ENCODE measurements at places on chromosomes 2 and 18. TPM values are rescaled to one million over a fixed set of nuclear protein-coding genes. Genes with fewer than 3 reads are reported as not detected.

- H3K36me3 ChIP-seq = peaks cover 11% of the 10 kb centered on the region
- no peak for DNase-seq
- peaks cover 23% of the 10 kb centered on the region for H3K4me1 ChIP-seq
- no peak overlapping the region for H3K27ac ChIP-seq
Observed at GRCh38 chr2:221524158-221524557, 47.9 kb downstream of the EPHA4 start.

DNA sequence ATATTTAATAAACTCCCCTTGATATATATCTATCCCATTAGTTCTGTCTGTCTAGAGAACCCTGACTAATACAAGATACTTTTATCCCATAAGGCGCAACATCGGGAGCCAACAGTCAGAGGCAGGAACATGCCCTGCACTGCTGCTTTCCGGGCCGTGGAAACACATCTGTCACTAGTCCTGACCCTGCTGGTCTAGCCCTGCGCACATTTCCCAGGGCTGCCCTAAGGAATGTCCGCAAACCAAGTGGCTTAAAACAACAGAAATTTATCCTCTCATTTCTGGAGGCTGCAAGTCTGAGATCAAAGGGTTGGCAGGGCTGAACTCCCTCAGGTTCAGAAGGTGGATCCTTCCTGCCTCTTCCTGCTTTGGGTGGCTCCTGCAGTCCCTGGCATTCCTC is 114.2 kb upstream of the TPO start:
- H3K27me3 ChIP-seq = no peaks in the 10 kb centered on the region
- DNase-seq = no peak
- peaks cover 2% of the 10 kb centered on the region for H3K4me1 ChIP-seq
- H3K4me3 ChIP-seq = no peak overlapping the region

DNA sequence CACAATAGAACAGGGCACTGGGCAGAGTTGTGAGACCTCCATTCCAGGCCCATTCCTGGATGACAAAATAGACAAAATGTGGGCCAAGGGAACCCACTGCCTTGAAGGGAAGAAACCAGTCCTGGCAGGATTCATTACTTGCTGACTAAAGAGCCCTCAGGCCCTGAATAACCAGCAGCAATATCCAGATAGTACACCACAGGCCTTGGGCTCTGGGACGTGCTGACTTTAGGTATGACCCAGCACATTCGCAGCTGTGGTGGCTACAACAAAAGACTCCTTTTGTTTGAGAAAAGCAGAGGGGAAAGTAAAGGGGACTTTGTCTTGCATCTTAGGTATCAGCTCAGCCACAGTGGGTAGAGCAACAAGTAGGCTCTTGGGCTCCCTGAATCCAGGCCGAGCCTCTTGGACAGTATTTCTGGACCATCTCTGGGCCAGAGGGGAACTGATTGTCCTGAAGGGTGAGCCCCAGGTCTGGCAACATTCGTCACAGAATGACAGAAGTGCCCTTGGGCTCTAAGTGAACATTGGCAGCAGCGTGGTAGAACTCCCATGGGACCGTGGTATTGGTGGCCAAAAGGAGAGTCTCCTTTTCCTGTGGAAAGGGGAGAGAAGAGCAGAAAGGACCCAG is 89.9 kb upstream of the CD226 start:
- no peaks in the 10 kb centered on the region for H3K27me3 ChIP-seq
- H3K36me3 ChIP-seq = peaks cover 56% of the 10 kb centered on the region
- H3K4me1 ChIP-seq = no peaks in the 10 kb centered on the region
- no peak overlapping the region for H3K4me3 ChIP-seq
- no peak for DNase-seq
- no peak overlapping the region for H3K27ac ChIP-seq

Gene EGR4
- not detected for total RNA-seq

DNA sequence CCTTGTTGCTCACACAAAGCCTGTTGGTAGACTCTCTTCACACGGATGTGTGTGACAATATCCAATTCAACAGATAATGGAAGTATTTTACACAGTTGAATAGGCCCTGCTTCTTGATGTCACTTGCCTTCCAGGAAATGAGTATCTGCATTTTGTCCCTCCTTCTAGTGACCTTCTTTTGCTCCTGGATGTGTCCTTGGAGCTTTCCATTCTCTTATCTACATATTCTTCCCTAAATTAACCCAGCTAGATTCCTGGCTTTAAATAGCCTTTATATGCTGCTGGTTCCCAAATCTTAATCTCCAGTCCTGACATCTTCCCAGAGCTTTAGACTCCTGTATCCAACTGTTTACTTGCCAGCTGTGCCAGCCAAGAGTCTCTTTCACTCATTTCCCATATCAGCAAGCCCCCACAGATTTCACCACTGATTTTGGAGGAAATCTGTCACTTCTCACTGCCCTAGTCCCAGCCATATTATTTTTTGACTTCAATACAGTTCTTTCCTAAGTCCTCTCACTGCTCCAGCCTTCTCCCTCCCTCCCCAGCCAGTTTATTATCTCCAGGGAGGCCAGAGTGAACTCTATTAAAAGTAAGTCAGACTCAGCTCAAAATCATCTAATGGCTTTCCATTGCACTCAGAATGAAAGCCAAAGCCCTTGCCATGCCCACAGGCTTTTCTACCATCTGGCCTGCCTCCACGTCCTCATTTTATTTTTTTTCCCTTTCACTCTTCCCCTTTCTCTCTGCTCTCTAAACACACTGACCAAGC is 170.0 kb downstream of the PDE11A start:
- no peak overlapping the region for H3K4me3 ChIP-seq
- DNase-seq = no peak
- no peak overlapping the region for H3K27ac ChIP-seq
- H3K4me1 ChIP-seq = peaks cover 1% of the 10 kb centered on the region
- H3K27me3 ChIP-seq = peaks cover 3% of the 10 kb centered on the region

DNA sequence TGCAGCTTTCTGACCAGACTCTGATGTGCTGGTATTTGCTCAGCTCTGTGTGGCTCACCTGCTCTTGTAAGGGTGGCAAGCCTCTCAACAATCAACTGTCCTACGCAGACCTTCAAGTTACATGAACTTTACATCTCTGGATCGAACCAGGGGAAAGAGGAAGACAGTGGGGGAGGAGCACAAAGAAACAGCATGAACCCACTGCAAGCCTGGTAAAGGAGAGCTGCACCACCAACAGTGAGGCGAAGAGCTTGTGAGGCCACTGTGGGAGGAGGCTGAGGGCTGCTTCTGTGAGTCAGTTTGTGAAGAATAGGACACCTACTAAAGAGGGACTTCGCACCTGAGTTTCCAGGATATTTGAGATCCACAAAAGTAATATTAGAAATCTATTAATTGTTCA is 18.8 kb upstream of the FAM110C start:
- H3K27ac ChIP-seq = no peak overlapping the region
- no peaks in the 10 kb centered on the region for H3K36me3 ChIP-seq
- H3K4me3 ChIP-seq = no peak overlapping the region
- DNase-seq = no peak

DNA sequence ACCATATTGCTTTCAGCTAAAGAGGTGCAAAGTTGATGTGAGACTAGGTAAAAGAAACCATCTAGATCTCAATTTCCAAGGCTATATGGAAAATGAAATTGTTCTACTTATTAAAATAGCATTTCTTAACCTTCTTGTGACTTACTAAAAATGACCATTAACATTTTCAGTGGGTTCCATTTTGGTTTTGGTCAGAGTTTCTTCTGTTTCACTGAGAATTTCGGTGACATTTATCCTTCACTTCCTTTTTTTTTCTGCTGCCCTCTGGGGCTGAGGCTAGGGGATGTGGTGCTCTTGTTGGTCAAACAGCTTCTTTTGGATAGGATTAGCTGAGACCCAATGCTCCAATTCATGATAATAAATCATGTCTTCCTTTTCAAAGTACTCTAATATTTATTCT is 44.3 kb upstream of the REL start:
- no peak overlapping the region for H3K27ac ChIP-seq
- peaks cover 2% of the 10 kb centered on the region for H3K27me3 ChIP-seq
- no peak for DNase-seq
- H3K4me3 ChIP-seq = no peak overlapping the region
- no peaks in the 10 kb centered on the region for H3K36me3 ChIP-seq

Gene BCL11A
- total RNA-seq = not detected

DNA sequence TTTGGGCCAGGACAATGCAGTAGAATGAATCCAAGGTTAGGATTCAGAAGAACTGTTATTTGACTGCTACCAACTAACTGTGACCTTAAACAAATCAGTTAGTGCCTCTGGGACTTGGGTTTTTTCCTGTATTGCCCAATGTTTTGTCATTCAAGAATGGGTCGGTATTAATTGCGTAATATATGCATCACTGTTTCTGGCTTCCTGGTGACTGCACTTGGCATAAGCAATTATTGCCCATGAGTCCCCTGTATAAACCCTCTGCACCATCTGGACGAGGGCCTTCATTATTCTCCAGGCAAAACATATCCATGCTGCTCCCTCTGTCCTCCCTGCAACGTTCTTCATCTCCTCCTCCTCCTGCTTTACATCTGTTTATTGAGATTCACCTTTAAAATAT is 255.8 kb upstream of the LRRTM1 start:
- no peak overlapping the region for H3K27ac ChIP-seq
- H3K36me3 ChIP-seq = no peaks in the 10 kb centered on the region
- no peaks in the 10 kb centered on the region for H3K4me1 ChIP-seq
- H3K4me3 ChIP-seq = no peak overlapping the region
- H3K27me3 ChIP-seq = no peaks in the 10 kb centered on the region

DNA sequence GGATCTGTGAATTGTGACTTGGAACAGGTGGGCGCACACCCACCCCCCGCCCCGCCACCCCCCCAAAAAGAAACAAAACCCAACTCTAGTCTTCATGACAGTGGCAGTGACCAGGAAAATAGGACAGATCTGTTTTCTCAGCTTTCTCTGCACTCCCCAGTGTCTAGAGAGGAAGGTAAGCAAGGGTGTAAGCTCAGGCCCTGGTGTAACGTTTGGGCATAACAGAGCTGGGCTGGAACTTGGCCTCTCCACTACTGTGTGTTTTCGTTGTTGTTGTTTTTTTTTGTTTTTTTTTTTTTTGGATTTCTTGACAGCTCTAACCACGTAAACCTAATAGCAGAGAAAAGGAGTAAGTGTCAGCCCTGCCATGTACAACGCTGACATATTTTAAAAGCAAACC is 1160.8 kb downstream of the DPP10 start:
- H3K36me3 ChIP-seq = no peaks in the 10 kb centered on the region
- no peak overlapping the region for H3K4me3 ChIP-seq
- no peaks in the 10 kb centered on the region for H3K4me1 ChIP-seq
- DNase-seq = no peak

DNA sequence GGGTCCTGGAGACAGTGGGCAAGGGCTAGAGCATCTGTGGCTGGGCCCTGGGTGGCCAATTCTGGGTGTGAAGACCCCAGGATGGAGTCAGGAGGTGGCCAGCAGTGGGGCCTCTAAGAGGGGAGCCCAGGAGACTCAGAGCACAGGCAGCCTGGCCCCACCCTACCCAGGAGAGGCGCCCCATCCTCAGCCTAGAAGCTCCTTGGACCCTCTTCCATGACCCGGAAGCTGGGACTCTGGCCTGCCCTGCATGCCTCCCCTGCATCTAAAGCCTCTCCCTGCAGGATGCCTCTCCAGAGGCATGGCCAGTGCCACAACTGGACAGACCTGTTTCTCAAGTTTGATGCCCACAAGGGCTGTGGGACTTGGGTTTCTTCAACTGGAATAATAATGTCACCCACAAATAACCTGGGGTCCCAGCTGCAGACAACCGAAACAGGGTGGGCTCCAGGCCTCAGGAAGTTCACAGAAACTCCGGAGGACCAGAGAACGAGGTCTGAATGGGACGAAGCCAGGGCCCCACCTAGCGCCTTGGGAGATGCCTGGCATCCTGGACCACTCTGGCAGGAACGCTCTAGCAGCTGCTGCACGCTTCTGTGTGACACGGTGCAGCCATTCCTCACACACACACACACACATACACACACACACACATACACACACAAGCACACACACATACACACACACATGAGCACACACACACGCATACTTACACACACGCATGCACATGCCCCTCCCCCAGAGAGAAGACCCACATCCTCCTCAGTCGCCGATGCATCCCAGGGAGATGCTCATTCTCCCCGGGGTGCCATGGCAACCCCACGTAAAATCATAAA is 16.4 kb downstream of the KCNIP3 start:
- no peaks in the 10 kb centered on the region for H3K36me3 ChIP-seq
- H3K27ac ChIP-seq = no peak overlapping the region
- no peaks in the 10 kb centered on the region for H3K27me3 ChIP-seq
- no peaks in the 10 kb centered on the region for H3K4me1 ChIP-seq

DNA sequence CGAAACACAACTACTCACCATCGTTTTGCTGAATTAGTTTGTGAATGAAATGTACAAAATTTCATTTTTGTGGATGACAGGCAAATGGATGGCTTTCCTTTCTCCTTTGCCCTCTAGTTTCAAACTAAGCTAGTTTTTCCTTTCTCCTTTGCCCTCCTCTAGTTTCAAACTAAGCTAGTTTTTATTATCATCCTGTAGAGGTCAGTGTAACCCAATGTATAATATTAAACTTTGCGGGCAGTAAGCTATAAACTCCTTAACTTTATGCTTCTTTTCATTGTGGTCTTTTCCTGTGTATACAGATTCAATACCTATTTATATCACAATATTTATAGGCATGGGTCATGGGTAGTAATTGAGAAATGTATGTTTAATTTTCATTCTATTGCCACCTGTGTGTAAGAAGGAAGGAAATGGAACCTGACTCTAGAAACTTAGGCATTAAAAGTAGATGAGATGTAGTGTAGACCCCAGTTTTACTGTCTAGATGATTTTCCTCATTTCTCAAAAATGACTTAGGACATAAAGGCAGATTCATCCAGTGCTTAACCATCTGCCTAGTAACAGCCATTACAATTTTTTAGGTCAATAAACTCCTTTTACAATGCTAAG is 58.1 kb downstream of the MAP3K19 start:
- no peak overlapping the region for H3K27ac ChIP-seq
- H3K36me3 ChIP-seq = peaks cover 6% of the 10 kb centered on the region
- DNase-seq = no peak

DNA sequence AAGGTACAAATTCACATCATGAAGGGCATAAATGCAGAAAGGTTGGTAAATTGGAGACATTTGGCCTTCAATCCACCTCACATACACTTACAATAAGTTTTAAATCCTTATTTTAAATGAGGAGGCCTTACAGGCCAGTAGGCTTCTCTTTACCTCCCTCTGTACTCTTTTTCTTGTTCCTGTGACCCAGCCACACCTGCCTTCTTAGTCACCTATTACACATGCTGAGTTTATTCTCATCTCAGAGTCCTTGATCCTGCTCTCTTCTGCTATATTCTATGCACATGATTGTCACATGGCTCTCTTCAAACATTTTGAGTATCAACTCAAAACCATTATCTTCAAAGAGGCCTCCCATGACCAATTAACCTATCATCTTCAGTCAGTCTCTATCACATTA is 491.5 kb downstream of the SATB2 start:
- DNase-seq = no peak
- H3K36me3 ChIP-seq = no peaks in the 10 kb centered on the region
- no peaks in the 10 kb centered on the region for H3K27me3 ChIP-seq
- no peaks in the 10 kb centered on the region for H3K4me1 ChIP-seq

- no peak overlapping the region for H3K4me3 ChIP-seq
- no peak overlapping the region for H3K27ac ChIP-seq
- DNase-seq = no peak
- no peaks in the 10 kb centered on the region for H3K27me3 ChIP-seq
- no peaks in the 10 kb centered on the region for H3K4me1 ChIP-seq
Observed at GRCh38 chr2:30580391-30580790, 133.3 kb downstream of the LCLAT1 start.

- H3K4me1 ChIP-seq = peaks cover 42% of the 10 kb centered on the region
- no peaks in the 10 kb centered on the region for H3K36me3 ChIP-seq
- no peak overlapping the region for H3K4me3 ChIP-seq
- no peak overlapping the region for H3K27ac ChIP-seq
- DNase-seq = no peak
Observed at GRCh38 chr2:170814533-170815230, 2.0 kb upstream of the GAD1 start.

- DNase-seq = no peak
- H3K4me3 ChIP-seq = no peak overlapping the region
- no peaks in the 10 kb centered on the region for H3K36me3 ChIP-seq
- no peaks in the 10 kb centered on the region for H3K4me1 ChIP-seq
Observed at GRCh38 chr2:17935242-17935885, 56.9 kb downstream of the KCNS3 start.

Measured in activated CD4-positive, alpha-beta memory T cell treated with anti-CD3 and anti-CD28 coated beads, Interleukin-2, amount 10 ng/mL, durations not matched to agents 7 days and 5 days (primary cell).